SK-N-MC (cell line): ENCODE measurements at places on chromosomes 13 and 19.

DNA sequence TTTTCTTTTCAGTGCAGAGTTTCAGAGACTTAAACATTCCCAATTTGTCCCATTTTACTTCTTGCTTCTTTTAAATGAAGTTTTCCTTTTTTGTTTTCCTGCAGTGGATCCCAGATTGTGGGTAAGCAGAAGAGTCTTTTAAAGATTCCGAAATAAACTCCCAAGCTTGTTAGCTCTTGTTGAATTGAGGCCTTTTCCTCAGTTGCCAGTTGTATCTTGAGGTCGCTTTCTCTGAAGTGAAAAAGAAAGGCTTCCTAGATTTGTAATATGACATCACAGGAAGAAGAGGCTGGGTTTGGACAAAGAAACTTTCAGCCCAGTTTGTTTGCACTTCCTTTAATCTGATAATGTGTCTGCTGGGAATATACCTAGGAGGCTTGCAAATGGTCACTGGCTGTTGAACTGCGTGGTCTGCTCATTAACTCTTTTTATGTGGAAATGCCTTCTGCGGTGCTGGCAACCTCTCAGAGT is at the start of gene LPAR6:
TSS of gene LPAR6 (minus strand) at position 233 of the 471 bp plus-strand sequence. CDS start 690 bp downstream, outside the sequence.
- DNase-seq, result no peak

DNA sequence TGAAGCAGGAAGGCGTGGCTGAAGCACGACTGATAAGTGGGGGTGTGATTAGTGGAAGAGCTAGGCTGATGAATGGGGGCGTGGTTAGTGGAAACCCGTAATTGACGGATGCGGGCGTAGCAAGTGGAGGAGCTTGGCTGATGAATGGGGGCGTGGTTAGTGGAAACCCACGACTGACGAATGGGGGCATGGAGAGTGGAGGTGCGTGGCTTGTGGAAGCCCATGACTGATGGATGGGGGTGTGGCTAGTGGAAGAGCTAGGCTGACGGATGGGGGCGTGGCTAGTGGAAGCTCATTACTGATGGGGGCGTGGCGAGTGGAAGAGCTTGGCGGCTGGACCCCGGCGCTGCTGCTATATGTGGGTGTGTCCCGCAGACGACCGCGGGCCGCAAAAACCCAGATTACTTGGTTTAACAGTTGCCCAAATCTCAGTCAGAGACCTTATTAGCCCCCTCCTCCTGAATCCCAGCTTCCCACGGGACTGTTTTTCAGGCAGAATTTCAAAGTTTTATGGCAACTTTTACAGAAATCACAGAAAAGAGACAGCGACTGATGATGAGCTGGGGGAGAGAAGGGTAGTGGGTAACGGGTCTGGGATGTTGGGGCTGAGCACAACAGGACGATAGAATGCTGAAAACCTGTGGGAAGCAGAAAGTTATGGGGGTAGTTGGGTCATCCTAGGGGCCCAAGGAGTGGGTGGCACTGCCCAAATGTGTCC is 9.0 kb upstream of the MEIS3 start:
- peak; percentile 93 for DNase-seq

GRCh38 chr13:31042481-31043165 is 110.2 kb downstream of the TEX26 start:
- no peak for DNase-seq

DNA sequence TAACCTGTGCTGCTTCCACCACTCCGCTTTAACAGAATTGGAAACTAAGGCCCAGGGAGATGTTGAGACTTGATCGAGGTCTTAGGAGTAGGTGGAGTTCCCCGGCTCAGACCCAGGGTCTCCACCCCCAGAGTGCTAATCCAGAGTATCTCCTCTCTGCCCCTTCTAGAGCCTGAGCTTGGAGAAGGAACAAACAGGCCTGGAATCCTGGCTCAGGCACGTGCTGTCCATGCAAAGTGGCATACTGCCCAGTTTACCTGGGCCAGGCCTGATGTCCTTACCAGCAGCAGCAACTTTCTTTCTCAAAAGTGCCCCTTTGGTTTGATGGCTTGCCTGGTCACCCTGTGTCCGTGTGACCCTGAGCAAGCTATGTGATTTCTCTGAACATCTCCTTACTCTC is 3.7 kb downstream of the SYNGR4 start:
- DNase-seq, result no peak
